ENCODE measurements at places on chromosomes 16 and 17. TPM values are rescaled to one million over a fixed set of nuclear protein-coding genes. Genes with fewer than 3 reads are reported as not detected.

DNA sequence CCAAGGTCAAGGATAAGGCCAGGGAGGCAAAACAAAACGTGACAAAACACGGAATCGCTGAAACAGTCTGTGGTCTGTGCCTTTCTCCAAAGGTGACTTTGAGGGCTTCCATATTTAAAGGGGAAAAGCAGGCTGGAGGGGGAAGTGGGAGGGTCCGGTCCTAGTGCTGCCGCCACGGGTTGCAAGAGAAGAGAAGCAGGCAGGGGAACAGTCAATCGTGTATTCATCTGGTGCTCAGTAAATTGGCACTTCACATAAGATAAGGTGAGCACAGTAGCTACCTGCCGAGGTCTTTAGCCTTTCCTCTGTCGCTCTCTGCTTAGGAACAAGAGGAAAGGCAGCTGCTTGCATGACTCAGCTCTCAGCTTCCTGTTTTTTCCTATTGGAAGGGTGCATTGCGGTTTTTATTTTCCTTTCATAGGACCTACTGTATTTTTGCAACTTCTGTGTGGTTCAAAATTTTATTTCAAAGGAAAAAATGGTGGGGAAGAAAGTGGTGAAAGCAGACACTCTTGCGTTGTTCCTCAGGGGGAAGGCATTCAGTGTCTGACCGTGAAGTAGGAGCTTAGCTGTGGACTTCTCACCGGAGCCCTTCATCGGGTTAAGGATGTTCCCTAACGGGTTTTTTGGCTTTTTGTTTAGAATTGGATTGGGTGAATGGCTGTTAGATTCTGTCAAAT lies 7.1 kb upstream of the LGALS3BP start:
- no peak for DNase-seq
- H3K36me3 ChIP-seq, result no peaks in the 10 kb centered on the region
- peak overlapping the region; percentile 27 for H3K4me3 ChIP-seq
- H3K27ac ChIP-seq, result peak overlapping the region; percentile 24
- peaks cover 8% of the 10 kb centered on the region for H3K4me1 ChIP-seq

DNA sequence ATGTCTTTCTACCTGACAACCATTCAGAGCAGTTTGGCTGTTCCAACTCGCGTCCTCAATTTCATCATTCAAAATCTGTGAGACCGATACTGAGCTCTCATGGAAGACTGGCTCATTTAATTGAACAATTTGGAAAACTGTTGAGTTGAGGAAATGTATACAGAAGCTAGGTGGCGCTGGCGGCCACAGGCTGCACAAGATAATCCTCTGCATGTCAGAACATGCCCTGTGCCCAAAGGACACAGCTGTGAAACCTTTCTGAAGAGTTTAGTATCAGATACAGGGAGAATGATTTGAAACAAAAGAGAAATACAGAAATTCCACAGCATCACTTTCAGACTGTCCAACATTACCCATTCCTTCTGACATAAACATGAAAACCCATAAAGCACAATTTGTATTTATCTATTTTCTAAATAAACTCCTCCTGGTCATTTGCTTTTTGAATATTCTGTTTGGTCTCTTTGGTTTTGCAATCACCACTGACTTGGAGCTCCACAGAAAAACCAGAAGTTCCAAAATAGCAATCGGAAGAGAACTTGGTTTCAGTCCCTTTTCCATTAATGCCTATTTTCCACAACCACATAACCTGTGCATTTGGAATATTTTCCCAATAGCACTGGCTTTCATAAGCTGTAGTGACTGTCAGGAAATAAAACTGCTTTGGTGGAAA lies 192.8 kb downstream of the MAP2K6 start:
- no peaks in the 10 kb centered on the region for H3K36me3 ChIP-seq
- H3K27me3 ChIP-seq, result no peaks in the 10 kb centered on the region
- H3K4me3 ChIP-seq, result no peak overlapping the region
- H3K4me1 ChIP-seq, result peaks cover 2% of the 10 kb centered on the region
- H3K27ac ChIP-seq, result no peak overlapping the region

- DNase-seq, result peak; percentile 46
- no peaks in the 10 kb centered on the region for H3K36me3 ChIP-seq
- peak overlapping the region; percentile 59 for H3K4me3 ChIP-seq
- no peaks in the 10 kb centered on the region for H3K27me3 ChIP-seq
- H3K4me1 ChIP-seq, result peaks cover 6% of the 10 kb centered on the region
- H3K27ac ChIP-seq, result peak overlapping the region; percentile 78
These were observed 633 bp downstream of the TBC1D16 start for GRCh38 chr17:80034791-80035686.

RPRML gene
- not detected for total RNA-seq

DNA sequence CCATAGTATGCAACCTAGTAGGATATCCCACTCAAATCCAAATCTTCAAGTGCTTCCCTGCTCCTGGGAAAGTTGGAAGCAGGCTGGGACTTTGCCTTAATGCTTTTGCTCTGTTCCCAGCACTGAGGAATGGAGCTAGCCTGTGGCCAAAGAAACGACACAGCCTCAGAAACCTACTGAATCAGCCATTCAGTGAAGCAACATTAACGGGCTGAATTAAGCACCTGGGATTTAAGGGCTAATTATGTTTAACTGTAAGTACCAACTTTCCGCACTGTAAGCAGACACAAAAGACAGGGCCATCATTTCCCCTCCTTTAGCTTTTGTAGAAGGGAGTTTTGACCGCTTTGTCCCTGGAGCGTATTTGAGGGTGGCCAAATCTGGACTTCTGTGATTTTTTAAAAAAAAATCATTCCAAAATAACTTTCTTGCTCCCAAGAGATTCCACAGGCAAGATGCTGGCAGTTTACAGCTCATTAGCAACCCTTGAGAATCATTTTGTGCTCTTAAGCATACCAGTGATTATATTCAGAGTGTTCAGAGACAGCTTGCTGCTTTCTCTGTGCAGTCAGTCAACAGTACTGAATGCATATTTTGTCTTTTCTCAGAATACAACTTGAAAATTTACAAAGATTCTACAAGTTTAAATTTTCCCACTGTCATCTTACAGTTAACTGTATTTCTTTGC lies 17.6 kb upstream of the NOL11 start:
- no peaks in the 10 kb centered on the region for H3K27me3 ChIP-seq
- no peaks in the 10 kb centered on the region for H3K4me1 ChIP-seq
- H3K36me3 ChIP-seq, result no peaks in the 10 kb centered on the region
- H3K27ac ChIP-seq, result no peak overlapping the region

CARD14 gene
- not detected for total RNA-seq

DNA sequence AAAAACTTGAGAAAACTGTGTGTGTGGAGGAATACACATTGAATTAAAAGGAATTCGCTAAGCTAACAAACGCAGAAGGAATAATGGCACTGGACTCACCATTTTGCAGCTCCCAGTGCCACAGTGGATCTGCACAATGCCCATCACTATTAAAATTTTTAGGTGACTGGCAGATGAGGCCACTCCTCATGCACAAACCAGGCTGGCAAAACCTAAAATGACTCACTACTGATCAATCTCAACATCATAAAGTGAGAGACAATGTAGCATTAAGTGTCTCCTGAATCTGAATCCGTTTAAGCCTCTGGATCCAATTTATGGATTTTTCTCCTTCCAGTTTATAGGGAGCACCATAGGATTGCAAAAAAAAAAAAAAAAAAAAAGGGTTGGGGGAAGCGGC lies 20.6 kb downstream of the MYH10 start:
- H3K4me1 ChIP-seq, result peaks cover 10% of the 10 kb centered on the region
- no peak for DNase-seq
- H3K27ac ChIP-seq, result no peak overlapping the region
- no peak overlapping the region for H3K4me3 ChIP-seq
- no peaks in the 10 kb centered on the region for H3K36me3 ChIP-seq

DNA sequence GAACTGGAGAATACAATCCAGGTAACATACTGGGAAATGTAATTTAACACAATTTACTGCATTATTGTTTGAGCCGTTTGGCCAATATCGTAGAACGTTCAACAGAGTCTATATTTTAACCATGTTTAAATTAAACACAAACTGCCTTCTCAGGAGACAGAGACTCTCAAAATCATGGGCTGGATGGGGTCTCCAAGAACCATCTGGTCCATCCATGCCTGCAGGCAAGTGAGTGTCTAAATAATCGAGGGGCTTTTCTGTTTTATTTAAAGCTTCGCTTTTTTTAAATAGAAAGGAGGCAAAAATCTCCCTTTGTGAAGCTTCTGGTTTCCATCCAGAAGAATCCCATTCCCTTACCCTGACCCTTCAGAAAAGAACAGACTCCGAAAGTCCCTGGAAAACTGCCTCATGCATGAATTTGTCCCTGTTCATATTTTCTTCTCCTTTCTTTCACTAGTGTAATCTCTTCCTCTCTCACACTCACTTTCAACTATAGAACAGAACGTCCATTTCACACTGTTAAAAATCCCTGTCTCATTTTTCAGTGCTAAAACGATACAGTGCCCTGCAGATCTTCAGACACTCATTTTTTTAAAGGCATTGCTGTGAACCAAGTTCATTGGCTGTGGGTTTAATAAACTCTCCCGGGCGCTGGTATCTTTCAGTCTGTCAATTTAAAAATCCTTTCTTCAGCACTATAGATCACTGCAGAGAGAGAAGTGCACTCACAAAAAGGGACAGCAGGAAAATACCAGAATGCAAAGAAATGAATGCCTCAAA lies 111.4 kb upstream of the TOM1L1 start:
- no peaks in the 10 kb centered on the region for H3K4me1 ChIP-seq
- H3K4me3 ChIP-seq, result no peak overlapping the region
- H3K27ac ChIP-seq, result no peak overlapping the region
- no peaks in the 10 kb centered on the region for H3K36me3 ChIP-seq
- no peak for DNase-seq

DNA sequence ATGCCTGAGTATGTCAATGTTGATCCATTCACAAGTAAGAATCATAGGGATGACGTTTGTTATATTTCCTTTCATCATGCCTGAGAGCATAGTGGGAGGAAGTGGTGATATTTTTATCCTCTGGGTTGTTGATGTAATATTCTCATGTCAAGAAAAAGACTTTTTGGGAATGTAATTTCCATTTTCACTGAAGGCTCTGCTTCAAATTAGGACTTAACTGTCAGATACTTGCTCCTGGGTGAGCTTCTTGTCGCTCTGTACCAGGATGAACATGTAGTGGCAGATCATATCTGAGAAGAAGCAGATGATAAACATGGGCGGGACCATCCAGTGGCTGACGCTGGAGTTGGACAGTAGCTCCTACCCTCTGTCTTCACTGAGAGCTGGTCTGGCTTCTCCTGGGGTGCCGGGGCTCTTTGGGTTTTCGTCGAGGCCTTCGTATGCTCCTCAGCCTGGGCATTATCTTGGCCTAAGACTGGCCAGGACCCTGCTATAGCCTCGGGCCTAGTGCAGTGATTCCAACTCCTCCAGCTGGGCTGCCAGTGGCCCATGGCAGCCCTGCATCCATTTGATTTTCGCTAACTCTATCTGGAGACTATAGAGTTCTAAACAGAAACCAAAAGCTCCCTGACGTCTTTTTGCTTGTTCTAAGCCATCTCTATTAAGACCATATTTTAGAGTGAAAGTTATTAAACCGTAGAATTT lies 19.7 kb downstream of the CYB5B start:
- no peaks in the 10 kb centered on the region for H3K36me3 ChIP-seq
- H3K4me3 ChIP-seq, result peak overlapping the region; percentile 27
- H3K27me3 ChIP-seq, result no peaks in the 10 kb centered on the region
- peaks cover 6% of the 10 kb centered on the region for H3K4me1 ChIP-seq
- peak; percentile 51 for DNase-seq
- peak overlapping the region; percentile 85 for H3K27ac ChIP-seq

DNA sequence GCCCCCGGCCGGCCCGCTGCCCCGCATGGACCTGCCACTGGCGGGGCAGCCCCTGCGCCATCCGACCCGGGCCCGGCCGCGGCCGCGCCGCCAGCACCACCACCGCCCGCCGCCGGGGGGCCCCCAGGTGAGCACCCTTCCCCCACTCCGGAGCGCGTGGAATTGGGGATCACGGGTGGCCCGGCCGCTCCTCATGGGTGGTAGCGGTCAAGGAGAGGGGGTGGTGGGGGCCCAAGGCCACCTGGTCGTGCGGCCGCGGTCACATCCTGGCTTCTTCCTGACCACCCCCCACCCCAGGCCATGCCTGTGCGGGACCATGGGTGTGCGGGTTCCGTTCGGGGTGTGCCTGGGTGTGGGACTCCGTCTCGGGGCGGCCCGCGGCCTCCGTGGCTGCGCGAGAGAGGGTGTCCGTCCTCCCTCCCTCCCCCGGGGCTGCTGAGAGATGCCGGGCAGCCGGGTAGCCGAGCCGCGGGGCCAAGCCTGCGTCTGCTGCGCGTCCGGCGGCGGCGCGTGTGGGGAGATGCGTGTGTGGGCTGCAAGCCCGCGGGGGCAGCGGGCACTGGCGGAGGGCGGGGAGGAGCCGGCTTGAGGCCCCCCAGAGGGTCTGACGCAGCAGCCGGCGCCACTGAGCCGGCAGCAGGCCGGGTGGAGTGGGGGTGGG lies 6.8 kb downstream of the ACD start:
- H3K27ac ChIP-seq, result no peak overlapping the region
- peaks cover 6% of the 10 kb centered on the region for H3K27me3 ChIP-seq
- H3K4me3 ChIP-seq, result peak overlapping the region; percentile 16
